BJ (cell line): ENCODE measurements at places on chromosomes 5 and 9.

GRCh38 chr5:10333154-10334006, 20.1 kb upstream of the MARCHF6 start:
- no peak for DNase-seq

GRCh38 chr5:136149891-136150290, 17.2 kb downstream of the SMAD5 start:
- DNase-seq, result no peak

DNA sequence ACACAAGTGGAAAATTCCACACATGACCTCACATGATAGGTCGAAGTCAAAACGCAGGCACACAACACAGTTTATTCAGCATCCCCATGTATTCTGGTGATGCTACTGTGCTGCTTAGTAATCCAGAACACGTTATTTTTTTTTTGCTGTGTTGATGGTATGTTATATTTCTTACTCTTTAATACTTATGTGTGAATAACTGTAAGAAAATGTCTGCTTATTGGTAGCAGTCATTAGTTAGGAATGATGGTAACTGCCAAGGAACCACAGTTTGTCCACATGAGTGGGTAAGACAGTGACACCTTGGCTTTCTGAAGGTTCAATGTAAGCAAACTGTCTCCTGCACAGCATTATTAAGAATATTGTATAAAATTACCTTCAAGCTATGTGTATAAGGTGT, 107.7 kb upstream of the DAPK1 start:
- no peak for DNase-seq

- DNase-seq, result peak; percentile 43
Measured at GRCh38 chr5:163505368-163506094, at the start of gene MAT2B. Gene MAT2B, plus strand, starts transcription at chr5:163505619. Its CDS starts 68 bp downstream, at chr5:163505687.

DNA sequence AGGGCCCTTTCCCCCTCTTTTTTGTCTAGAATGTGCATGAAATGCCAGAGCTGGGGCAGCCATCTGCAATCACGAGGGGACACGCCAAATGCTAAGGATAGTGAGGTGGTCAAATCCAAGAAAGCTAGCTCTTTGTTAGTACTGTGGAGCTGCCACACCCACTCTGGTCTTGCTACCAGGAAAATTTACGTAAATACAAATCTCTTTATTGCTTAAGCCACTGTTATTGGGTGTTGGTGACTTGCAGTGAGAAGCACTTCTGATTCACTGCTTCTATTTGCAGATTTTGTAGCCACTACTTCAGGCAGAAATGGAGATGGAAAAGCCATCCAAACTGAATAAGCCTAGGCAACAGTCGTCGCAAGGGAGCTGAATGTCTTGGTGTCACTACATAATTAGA, 25.6 kb upstream of the SUSD1 start:
- DNase-seq, result no peak

DNA sequence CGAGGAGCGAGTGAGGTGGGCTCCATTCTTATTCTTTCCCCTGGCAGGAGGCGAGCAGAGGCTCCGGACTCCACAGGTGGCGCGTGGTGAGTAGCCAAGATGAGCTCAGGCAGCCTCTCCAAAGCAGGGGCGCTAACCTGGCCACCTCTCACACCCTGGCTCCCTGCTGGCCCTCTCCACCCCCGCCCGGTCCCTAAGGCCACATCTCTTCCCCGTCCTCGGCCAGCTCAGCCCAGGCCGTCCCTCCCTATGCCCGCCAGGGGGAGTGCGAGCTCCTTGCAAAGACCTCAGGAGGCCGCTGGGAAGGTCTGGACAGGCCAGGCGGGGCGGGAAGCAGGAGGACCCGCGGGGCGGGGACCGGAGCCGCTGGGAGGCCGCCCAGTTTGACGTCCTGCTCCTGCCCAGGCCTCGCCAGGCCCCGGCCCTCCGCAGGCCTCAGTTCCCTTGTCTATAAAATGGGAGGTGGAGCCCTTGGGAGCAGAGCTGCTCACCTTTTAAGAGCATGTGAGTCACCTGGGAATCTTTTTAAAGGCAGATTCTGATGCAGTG, 46.3 kb upstream of the GGTA1 start:
- peak; percentile 52 for DNase-seq

GRCh38 chr5:86971034-86971571, 296.6 kb upstream of the RASA1 start:
- DNase-seq, result no peak

GRCh38 chr5:126137891-126138280, 285.3 kb upstream of the GRAMD2B start:
- peak; percentile 43 for DNase-seq

DNA sequence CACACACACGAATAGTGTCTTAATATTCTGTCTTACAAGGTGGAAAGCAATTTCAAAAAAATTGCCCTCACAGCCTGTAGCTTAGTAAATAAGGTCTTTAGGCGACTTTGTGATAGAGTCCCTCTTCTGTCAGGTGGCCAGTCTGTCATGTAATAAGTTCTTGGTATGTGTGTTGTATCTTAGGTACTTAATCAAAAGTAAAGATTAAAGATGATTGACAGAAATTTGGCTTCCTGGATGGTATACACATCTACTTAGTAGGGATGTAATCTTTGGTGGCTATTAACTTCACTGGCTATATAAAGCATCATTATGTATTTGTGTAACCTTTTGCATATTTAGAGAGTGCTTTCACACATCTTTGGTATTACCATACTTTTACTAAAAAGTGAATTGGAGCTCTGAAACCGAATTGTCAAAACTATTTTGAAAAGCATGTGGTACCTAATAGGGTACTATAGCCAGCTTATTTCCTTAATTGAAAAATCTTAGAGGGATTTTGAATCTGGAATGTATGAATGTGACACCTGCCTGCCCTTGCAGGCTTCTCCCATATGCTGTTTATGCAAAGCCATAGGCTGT, 3.4 kb downstream of the G3BP1 start:
- DNase-seq, result no peak

- DNase-seq, result no peak
Measured at GRCh38 chr5:158701406-158702177, 398.1 kb downstream of the EBF1 start.

GRCh38 chr5:111528056-111528455, 15.7 kb upstream of the STARD4 start:
- DNase-seq, result no peak

DNA sequence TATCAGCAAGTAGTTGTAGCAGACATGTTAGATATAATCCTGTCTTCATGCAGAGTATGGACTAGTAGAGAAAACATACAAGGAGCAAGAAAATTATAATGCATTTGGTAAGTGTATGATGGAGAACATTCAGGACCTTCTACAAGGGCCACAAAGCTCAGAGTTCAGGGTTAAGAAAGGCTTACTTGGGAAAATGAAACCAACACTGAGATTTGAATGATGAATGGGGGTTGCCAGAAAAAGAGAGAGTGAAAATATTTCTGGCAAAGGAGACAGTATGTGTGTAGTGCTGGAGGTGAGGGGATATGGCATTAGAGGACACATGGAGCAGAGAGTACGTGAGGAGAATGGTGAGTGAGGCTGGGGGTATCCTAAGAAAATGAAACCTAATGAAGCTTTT, 169.8 kb upstream of the STK32A start:
- DNase-seq, result no peak

- no peak for DNase-seq
Measured at GRCh38 chr5:34047774-34048572, 5.0 kb upstream of the C1QTNF3 start.

- DNase-seq, result no peak
Measured at GRCh38 chr5:134594797-134595457, 37.7 kb downstream of the SAR1B start.

- no peak for DNase-seq
Measured at GRCh38 chr5:112772124-112772523, 34.4 kb downstream of the APC start.

DNA sequence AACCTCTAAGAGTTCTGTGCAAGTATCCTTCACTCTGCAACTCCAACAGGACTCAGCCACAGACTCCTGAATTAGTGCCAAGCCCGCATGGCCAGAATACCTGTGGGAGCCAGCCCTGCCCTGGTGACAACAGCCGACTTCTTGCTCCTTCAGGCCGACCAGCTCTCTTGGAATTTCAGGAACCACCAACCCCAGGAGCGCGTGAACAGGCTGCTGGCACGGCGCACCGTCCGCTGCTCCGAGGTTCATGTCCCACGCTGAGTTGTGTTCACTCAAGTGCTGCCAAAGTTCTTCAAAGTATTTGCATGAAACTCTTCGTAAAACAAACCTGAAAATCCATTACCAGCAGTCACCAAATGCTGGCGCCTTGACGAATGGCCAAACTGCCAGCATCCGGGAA, 232.8 kb downstream of the NR2F1-AS1 start:
- no peak for DNase-seq

DNA sequence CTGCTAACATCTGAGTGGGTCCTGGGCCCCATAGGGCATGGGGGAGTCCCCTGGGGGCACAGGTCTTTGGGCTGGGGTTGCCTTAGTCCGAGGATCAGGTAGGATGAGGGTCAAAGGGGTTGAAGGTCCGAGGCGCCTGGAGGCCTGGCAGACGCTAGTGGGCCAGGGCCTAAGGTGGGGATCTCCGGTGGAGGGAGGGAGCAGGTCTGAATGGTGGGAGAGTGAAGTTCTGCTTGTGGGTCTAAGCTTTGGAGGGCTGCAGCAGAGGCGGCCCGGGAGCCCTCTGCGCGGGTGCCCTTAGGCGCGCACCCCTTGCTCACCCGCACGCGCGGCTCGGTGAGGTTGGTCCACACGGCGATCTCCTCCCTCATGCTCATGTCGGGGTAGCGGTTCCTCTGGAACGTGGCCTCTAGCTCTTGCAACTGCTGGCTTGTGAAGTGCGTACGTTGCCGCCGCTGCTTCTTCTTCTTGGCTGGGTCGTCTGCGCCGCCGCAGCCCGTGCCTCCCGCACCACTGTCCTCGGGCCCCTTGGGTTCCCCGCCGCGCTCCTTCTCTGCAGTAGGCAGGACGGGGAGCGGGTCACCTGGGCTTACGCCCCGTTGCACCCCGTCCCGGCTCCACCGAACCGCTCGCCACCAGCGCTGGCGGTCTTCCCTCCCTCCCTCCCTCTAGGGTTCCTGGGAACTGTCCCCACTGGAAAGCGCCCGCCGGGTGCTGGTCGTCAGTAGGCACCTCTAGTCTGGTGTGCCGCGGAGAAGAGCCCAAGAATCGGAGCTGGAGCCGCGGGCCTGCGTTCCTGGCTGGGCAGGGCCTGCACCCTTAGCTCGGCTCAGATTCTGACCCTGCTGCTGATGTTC, 2.8 kb downstream of the PITX1 start:
- no peak for DNase-seq

- no peak for DNase-seq
Measured at GRCh38 chr5:173604141-173604540, 12.3 kb downstream of the BOD1 start.

DNA sequence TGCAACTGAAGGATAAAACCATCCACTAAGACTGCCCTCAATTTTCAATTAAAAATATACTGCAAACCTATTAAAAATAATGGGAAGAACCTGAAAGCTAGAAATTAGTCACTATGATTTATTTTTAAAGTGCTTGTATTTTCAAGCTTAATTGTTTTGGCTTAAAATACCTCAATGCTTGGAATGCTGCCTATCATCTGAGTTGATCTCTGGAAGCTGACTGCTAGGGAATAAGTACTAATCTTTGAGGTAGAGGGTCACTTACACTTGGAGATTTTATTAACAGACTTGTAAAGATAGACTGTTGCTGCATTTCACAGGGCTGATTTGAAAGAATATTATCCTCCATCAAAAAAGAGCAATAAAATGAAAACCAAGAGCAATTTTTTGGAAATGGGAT, 6.2 kb downstream of the PCSK1 start:
- no peak for DNase-seq

DNA sequence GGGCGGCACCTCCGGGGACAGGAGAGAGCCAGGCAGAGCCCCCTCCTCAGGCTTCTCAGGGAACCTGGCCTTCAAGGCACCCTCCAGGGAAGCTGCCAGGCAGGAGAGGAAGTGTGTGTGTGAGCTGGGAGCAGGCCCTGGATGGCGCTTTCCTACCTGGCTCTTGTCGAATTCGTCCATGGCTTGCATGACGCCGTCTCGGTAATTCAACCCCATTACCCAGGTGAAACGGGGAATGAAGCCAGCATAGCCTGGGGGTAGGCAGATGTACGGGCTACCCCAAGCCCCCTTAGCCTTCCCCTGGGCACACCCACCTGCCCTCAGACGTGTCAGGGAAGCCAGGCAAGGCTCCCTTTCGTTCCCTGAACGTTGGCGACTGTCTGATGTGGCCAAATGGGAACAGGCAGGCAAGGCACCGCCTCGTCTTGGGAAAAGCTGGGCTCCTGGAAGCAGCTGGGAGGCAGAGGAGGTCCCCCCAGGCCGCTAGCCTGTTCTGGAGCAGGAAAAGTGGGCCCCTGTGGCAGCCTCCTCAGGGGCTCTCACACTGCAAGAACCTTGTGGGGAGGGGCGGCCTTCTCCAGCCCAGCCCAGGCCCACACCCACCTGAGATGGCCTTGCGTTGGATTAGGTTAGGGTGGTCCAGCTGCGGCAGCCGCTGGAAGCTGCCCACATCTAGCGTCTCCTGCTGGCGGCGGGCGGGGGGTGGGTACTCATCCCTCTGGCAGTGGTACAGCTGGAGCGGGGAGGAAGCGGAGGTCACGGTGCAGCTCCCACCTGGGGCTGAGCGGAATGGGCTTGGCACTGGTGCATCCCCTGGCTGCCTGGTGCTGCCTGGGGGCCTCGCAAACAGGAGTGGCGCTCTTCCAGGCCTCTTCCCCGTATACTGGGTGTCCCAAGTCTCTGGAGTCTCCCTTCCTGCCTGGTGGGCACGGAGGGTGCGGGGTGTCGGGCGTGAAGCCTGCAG, 3.7 kb downstream of the TUBB4B start:
- no peak for DNase-seq
